A549 treated with Mapracorat at 1 μM for 4 hours (cell line): ENCODE measurements at places on chromosomes 4 and X. TPM values are rescaled to one million over a fixed set of nuclear protein-coding genes. Genes with fewer than 3 reads are reported as not detected.

PWWP3B gene
- not detected in 5 replicates for total RNA-seq

FAT1 gene
- total RNA-seq: 143 to 198 TPM (median 152 TPM) in 5 replicates

NDST3 gene
- not detected in 5 replicates for total RNA-seq

STATH gene
- total RNA-seq: not detected in 5 replicates

CLNK gene
- total RNA-seq: not detected in 5 replicates
